ENCODE measurements at places on chromosomes 5 and 9. TPM values are rescaled to one million over a fixed set of nuclear protein-coding genes. Genes with fewer than 3 reads are reported as not detected.

The KCNIP1 gene
- not detected for total RNA-seq

The C9orf78 gene
- total RNA-seq: 34.7 TPM

The DCP2 gene
- total RNA-seq: 18.8 TPM

The ANKRD31 gene
- under 0.01 TPM for total RNA-seq

The CDH18 gene
- 1.3 TPM for total RNA-seq

All from epithelial cell of alveolus of lung (primary cell).